ENCODE measurements at places on chromosomes 6 and 20.

DNA sequence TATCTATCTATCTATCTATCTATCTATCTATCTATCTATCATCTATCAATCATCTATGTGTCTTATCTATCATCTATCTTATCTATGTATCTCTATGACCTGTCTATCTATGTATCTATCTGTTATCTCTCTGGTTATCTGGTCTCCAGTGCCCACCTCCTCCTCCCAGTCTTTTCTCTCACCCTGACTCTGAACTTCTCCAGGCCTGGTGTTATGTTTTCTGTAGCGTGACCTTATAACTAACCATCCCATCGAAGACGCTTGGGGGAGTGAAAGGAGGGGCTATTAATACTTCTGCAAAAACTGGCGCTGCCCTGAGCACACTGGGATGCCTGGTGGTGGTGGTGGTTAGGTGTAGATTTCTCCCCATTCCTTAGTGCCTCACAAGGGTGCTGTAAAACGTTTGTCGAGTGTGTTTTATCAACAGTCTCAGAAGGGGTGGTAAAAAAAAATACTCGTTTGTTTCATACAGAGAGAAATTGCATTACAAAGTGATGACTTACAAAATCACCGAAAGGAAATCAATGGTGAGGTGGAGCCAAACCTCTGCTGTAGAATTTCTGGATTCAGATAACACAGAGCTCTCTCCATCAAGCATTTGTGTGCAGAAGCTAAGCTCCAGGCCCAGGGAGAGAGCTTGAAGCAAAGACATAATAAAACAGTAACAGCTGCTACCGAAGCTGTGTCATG is 156.2 kb downstream of the BCAS1 start:
- DNase-seq: no peak

DNA sequence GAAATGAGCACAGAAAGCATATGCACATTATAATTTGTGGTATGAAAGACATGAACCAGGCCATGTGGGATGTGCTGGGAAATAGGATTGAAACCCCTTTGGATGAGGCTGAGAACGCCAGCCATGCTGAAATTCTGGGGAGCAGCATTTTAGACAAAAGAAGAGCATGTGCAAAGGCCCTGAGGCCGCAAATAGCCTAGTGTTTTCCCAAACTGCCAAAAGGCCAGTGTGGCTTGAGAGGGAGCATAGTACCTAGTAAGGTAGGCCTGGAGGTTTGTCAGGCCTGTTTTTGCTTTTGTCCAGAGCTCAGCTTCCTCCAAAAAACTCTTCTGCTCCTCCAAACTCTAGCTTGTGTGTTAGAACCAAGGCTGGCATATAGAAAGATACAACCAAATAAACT is 57.4 kb upstream of the NOP56 start:
- no peak for DNase-seq

DNA sequence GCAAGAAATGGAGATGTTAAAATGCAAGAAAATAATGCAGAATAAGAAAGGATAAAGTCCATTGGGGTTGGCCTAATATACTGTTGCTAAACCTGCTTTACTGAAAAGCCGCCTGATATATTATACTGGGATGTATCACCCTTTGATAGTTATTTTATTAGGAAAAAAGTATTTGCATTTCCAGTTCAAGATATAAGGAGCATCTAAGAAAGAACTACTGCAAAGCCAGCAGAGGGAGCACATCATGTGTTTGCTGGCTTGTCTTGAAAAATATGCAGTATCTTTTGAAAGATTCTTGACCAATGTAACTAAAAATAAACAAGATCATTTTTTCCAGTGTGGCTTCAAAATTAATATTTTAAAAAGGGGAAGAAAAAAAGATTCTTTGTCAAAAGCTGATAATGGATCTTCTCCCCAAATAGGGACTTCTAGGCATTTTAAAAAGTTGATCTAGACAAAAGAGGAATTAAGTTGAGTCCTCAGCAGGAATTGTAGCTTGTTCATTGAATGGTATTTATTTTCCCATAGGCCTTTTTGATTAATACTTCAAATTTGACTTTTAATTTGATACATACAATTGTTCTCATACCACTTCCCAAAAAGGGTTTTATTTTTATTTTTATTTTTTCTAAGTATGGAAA is 214.9 kb downstream of the ZFAND3 start:
- DNase-seq: no peak

DNA sequence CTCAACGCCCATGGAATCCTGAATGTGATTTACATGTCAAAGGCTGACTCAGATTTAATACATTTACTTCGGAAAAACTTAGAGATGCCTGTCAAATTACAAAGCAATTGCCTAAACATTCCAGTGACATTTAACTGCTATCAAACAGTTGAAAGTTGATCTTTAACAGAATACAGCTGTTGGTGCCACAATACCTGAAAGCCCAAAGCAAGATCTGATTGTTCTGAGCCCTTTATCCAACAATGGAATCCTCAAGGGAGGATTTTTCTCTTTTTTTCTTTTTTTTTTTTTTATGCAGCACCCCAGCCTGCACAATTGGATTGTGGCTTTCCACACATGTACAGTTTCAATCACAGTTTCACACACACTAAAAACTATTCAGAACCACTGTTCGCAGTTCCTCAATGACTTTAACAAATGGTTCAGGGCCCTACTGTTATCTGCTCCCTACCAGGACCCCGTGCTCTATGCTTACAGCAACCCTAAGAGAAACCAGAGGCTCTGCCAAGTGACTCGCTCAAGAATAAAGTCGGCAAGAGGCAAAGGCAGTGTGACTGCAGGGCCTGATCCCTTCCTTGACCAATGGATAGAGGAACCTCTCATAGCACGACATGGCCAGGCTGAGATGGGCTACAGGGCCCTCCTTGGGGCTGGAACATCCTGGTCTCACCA is 33.3 kb downstream of the EPB41L2 start:
- DNase-seq: no peak

GRCh38 chr20:15951658-15952057 is 621.6 kb downstream of the KIF16B start:
- no peak for DNase-seq

DNA sequence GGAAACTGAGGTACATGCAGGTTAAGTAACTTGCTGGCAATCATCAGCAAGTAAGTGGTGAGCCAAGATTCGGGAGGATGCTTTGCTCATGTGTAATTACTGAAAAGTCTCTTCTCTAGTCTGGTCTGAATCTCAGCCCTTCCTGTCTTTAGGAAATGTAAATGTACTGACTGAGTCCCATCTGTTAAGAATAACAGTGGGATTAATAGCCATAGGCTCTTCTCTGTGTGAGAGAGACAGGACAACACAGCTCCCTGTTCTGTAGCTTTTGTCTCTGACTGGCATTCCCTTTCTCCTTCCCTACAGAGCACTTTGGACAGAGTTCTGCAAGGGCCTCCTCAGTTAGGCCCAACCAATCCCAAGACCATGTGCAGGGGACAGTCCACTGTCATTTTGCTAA is 131.3 kb upstream of the OGFRL1 start:
- no peak for DNase-seq

DNA sequence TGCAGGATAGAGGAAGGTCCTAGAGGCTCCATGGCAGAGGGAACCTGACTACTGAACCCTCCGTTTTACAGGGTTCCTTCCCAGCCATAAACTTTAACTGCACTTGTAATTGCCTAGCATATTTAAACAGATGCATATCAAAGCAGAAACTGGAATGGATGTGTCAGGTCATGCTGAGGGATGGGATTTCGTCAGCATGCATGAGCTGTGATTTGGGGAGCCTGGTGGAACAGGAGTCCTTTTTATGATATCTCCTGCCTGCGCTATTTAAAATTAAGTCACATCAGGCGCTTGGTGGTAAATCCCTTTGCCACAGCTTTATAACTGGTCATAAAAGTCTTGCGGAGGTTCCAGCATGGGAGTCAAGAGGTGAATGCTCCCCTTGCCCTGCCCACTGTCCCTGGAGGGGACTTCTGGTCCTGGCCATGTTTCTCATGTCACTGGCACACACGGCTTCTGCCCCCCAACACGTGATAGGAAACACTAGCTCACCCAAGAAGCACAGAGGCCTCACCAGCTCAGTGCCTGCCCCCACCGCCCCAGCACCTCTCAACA is 26.0 kb upstream of the PCMTD2 start:
- no peak for DNase-seq

GRCh38 chr6:1729750-1730140 is 120.0 kb downstream of the FOXC1 start:
- no peak for DNase-seq

DNA sequence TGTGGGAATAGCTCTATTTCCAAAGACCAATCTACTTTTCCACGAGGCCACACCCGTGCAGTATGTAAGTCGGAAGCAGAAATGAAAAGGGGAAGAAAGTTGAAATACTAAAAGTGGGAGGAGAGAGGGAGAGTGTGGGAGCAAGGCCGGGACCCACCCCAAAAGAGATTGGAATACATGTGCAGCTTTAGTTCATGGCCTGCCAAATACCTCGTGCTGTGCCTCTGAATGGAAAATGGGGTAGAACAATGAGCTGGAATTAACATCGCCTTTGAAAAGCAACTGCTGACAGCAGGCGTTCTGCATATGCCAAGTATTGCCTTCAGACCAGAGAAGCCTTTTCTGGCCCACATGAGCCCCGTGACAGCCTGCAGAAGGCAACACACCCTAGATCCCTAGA is 155.6 kb downstream of the CD83 start:
- DNase-seq: no peak

DNA sequence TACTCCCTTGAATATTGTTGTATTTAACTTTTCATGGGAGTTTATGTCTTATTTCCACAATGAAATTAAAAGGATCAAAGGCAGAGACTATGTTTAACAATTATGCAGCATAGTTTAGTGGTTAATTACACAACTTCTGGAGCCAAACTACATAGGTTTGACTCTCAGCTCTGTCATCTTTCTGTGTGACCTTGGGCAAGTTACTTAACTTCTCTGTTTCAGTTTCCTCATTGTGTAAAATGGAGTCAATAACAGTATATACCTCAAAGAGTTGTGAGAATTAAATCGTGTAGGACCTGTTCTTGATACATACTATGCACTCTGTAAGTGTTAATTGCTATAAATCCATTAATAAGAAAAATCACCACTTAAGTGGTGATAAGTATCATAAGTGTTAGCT is 48.3 kb downstream of the BTBD9 start:
- no peak for DNase-seq

- no peak for DNase-seq
These were observed 9.5 kb downstream of the DNPH1 start for GRCh38 chr6:43219814-43220213.

DNA sequence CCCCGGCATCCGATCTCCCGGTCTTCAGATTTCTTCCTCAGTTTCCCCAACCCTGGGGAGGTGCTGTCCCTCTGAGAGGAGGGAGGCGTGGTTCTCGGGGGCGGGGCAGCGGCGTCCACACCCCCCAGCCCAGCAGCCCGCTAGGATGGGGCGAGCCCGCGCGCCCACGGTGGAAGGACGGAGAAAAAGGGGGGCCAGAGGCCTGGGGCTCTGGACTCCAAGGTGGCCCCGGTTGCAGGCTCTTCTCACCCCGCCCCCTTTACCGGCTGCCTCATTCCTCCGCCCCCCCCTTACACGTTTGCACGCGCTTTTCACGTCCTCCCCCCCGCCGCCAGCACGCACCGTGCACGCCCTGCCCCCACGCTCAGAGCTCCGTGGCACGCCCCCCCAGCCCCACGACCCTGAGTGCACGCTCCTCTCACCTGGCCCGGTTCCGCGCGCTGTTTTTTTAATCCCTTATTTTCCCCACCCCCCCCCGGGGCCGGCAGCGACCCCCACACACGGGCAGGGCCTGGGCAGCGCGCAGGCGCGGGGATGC is 402 bp downstream of the ZBTB12 start:
- DNase-seq: no peak

DNA sequence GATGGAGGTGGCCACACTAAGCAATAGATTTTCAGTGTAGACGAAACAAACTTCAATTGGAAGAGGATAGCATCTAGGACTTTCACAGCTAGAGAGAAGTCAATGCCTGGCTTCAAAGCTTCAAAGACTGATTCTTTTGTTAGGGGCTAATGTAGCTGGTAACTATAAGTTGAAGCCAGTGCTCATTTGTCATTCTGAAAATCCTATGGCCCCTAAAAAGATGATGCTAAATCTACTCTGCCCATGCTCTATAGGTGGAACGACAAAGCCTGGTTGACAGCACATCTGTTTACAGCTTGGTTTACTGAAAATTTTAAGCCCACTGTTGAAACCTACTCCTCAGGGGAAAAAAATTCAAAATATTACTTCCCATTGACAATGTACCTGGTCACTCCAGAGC is 226.7 kb downstream of the BCAS1 start:
- no peak for DNase-seq

GRCh38 chr6:30135757-30136156 is at the start of gene TRIM40:
TSS of gene TRIM40 (plus strand) at chr6:30136140. CDS start at chr6:30137037, 897 bp downstream.
- no peak for DNase-seq

DNA sequence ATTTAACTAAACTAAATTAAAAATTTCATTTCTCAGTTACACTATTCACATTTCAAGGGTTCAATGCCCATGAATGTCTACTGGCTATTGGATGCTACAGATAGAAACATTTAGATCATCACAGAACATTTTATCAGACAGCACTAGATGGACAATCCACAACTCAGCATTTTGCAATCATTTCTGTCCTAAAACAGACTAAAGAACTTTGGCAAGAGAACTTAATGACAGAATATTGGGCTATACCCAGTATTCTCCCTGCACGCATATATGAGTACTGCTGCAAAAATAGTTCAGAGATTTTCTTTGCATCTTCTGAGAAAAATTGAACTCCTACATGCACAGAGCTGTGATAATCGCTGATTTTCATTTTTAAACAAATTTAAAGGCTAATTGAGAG is 36.1 kb upstream of the FBXO30 start:
- DNase-seq: no peak

GRCh38 chr6:114390176-114390575 is 47.4 kb upstream of the HS3ST5 start:
- no peak for DNase-seq

GRCh38 chr6:7311917-7312615 is 933 bp downstream of the SSR1 start:
- DNase-seq: no peak

DNA sequence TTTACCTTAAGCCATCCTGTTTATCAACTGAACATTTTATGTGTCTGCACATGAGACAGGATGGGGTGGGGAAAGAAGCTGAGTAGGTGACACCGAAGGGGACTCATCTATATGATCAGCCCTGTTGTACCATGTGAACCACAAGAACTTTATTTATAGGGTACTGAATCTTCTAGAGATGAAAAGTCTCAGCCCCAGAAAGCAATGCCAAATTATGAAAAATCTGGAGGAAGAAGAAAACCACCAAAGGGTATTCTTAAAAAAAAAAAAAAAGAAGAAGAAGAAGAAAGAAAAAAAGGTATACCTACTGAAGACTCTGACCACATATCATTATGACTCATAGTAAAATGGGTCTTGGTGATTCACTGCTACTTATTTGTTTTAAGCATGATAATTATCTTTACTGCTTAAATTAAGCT is 39.8 kb upstream of the HBS1L start:
- DNase-seq: no peak

GRCh38 chr20:51164731-51165130 is 141.8 kb upstream of the KCNG1 start:
- no peak for DNase-seq
